Ovary (tissue), 10 donors: ENCODE measurements at places on chromosomes 6 and 20.

DNA sequence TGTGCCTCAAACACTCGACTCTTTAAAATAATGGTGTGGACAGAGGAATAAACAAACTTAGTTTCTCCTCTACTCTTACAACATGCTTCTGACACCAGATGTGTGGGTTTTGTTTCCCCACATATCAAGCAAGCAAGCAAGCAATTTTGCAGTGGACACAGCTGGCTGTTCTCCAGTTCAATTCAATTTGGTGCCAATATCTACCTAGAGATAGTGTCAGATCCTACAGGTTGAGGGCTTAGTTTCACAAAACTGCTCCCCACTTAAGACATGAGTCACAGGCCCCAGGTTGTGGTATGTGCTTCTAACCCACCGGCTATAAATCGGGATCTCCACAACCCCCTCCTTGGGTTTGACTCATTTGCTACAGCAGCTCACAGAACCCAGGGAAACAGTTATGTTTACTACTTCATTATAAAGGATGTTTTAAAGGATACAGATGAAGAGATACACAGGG, 131.4 kb upstream of the TRAF3IP2 start:
- peaks cover 9% of the 10 kb centered on the region for H3K4me1 ChIP-seq
- no peak overlapping the region for H3K27ac ChIP-seq
- H3K36me3 ChIP-seq = no peaks in the 10 kb centered on the region
- DNase-seq = no peak
- no peak overlapping the region for H3K4me3 ChIP-seq

DNA sequence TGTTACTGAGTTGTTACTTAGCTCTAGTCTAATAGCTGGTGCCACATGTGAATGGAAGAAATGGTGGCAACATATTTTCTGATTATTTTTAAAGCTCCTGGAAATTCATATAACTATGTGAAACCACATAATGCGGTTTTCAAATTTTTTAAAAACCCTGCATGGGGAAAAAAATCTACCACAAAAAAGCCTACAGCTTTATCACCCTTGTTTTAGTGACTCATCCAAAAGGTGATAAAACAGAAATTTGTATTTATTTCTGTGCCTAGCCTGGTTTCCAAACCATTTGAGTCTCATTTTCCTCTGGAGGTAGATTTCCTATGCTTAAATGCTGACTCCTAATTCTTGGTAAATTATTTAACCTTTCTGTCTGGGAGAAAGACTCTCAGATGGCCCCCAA, 5.4 kb upstream of the FBXO30 start:
- DNase-seq = no peak
- no peak overlapping the region for H3K27ac ChIP-seq
- no peaks in the 10 kb centered on the region for H3K36me3 ChIP-seq
- peaks cover 1% of the 10 kb centered on the region for H3K4me1 ChIP-seq

- H3K27ac ChIP-seq = no peak overlapping the region
- no peaks in the 10 kb centered on the region for H3K4me1 ChIP-seq
- H3K4me3 ChIP-seq = no peak overlapping the region
Observed at GRCh38 chr6:139990856-139991465, 616.5 kb upstream of the CITED2 start.

DNA sequence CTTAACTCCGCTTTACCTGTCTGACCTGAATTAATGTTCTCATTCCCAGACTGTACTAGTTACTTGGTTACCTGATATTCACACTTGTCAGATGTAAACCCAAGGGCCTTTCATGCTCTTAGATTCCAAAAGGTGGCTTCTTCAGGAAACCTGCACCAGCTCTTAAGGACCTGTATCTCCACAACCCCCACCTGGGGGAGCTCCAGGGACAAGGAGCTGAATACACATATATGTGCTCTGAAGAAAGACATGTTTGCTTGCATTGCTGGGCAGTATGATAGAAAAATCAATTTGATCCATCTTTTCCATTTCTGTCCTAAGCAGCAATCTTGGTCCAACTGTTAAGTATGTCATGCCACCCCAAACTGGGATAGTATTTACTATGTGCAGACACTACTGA, 64.8 kb upstream of the POU3F2 start:
- DNase-seq = no peak
- H3K36me3 ChIP-seq = no peaks in the 10 kb centered on the region
- H3K27me3 ChIP-seq = no peaks in the 10 kb centered on the region
- no peak overlapping the region for H3K4me3 ChIP-seq
- no peak overlapping the region for H3K27ac ChIP-seq

- no peaks in the 10 kb centered on the region for H3K27me3 ChIP-seq
- H3K27ac ChIP-seq = no peak overlapping the region
- peaks cover 2% of the 10 kb centered on the region for H3K4me1 ChIP-seq
- no peak for DNase-seq
- no peak overlapping the region for H3K4me3 ChIP-seq
Observed at GRCh38 chr6:158377860-158378259, 65.6 kb downstream of the TULP4 start.

GRCh38 chr20:43372051-43372450, 85.6 kb upstream of the SRSF6 start:
- no peaks in the 10 kb centered on the region for H3K36me3 ChIP-seq
- DNase-seq = no peak
- H3K4me3 ChIP-seq = no peak overlapping the region
- no peaks in the 10 kb centered on the region for H3K4me1 ChIP-seq
- no peak overlapping the region for H3K27ac ChIP-seq

DNA sequence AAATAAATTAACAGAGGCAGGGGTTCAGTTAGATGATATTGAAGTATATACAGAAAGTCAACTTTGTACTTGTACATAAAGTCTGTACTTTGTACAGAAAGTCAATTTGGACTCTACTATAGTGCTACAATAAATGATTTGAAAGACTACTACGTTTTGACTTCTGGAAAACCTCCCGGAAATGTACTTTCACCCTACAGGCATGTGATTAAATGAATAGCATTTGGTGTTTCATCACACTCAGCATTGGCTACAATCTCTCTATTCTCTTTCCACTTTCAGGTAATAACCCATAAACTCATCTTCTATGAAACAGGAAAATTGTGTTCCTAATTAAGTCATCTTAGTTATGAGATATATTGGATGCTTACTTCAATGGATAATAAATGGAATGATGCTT, 25.6 kb upstream of the MC3R start:
- H3K27ac ChIP-seq = no peak overlapping the region
- DNase-seq = no peak
- no peaks in the 10 kb centered on the region for H3K27me3 ChIP-seq
- no peaks in the 10 kb centered on the region for H3K4me1 ChIP-seq
- H3K36me3 ChIP-seq = no peaks in the 10 kb centered on the region

GRCh38 chr20:54995553-54995952, 520.2 kb downstream of the DOK5 start:
- no peaks in the 10 kb centered on the region for H3K36me3 ChIP-seq
- H3K27ac ChIP-seq = no peak overlapping the region
- no peaks in the 10 kb centered on the region for H3K27me3 ChIP-seq
- H3K4me3 ChIP-seq = no peak overlapping the region

- no peak overlapping the region for H3K27ac ChIP-seq
- H3K36me3 ChIP-seq = no peaks in the 10 kb centered on the region
- H3K27me3 ChIP-seq = no peaks in the 10 kb centered on the region
- no peaks in the 10 kb centered on the region for H3K4me1 ChIP-seq
Observed at GRCh38 chr6:111171577-111172400, 84.5 kb downstream of the SLC16A10 start.

DNA sequence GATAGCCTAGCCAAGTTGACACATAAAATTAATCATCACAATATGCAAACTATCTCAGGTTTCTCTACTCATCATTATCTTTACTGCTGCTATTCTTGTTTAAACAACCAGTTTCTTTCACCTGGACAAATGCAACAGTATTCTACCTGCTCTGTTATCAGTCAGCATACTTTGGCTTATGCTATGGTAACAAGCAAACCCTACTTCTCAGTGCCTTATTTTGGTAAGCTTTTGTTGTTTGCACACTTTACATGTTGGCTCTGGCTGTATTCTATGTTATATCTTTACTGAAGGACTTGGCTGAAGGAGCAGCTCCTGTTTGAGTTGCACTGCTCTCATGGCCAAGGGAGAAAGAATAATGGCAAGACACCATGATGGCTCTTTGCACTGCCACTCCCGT, 463.1 kb downstream of the EPM2A start:
- DNase-seq = no peak
- no peak overlapping the region for H3K27ac ChIP-seq

DNA sequence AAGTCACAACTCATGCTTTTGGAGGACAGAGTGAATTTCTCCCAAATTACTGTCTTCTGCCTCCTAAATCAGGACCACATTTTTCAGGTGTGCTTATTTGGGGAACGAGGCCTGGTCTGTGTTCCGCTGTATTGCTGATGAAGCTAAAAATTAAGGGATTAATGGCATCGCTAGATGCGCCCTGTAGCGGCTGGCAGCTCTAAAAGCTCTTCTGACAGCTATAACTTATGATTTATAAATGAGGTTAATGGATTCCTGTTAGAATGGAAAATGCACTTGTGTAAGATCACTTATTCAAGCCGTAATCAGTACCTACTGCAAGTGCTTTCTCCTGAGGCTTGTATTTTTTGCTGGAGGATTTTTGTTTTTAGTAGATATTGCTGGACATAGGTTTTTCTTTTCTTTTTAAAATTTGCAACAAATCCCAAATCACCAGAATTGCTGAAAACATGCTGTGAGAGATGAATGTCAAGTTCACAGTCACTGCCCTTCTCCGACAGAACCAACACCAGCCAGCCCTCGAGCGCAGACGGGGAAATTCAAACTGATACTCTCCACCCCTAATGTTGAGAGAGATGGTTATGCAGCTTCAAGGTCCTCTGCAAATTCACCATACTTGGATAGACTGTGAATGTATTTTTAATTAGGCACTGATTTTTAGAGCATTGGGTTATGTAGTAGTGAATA, 49.1 kb downstream of the AKAP12 start:
- DNase-seq = no peak
- H3K4me1 ChIP-seq = peaks cover 32% of the 10 kb centered on the region
- H3K27ac ChIP-seq = no peak overlapping the region
- H3K4me3 ChIP-seq = no peak overlapping the region
- no peaks in the 10 kb centered on the region for H3K27me3 ChIP-seq
- no peaks in the 10 kb centered on the region for H3K36me3 ChIP-seq

DNA sequence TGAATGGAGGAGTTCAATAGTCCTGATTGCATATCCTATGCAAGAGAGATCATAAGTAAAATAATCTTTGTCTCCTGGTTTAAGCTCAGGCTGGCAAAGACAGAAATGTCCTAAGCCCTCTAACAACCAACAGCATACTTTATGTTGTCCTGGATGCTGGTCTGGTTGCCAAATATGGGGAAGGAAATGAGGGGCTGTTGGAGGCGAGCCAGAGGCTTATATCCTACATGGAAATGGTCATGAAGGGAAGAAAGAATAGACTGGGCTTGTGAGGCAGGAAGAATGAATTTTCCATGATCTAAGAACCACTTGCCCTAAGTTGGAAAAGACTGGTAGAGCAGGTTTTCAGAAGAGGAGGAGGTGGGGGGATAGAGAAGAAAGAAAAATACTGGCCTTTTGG, 237.1 kb downstream of the SMOC2 start:
- no peaks in the 10 kb centered on the region for H3K4me1 ChIP-seq
- H3K4me3 ChIP-seq = no peak overlapping the region
- H3K27ac ChIP-seq = no peak overlapping the region
- DNase-seq = no peak
- H3K36me3 ChIP-seq = no peaks in the 10 kb centered on the region
